ENCODE measurements at places on chromosomes 6 and 20.
A peak's percentile ranks its signal among the peaks of the same experiment; 100 is the strongest.

DNA sequence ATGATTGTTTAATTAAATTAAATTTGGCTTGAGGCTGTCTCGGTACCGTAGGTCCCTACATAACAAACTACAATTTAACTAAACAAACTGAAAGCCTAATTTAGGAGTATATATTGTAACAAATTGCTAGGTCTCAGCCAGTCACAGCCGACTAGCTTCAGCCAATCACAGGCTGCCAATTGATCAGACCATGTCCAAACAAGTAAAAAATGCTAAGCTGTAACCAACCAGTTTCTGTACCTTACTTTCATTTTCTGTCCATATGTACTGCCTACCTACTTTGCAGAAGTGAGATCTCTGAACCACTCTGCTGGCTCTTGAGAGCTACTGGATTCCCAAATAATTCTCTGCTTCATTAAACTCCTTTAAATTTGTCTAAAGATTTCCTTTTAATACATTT, 648.0 kb upstream of the GJE1 start:
- DNase-seq, result peak; percentile 6

GRCh38 chr6:113732384-113732966, 124.7 kb upstream of the MARCKS start:
- peak; percentile 16 for DNase-seq

DNA sequence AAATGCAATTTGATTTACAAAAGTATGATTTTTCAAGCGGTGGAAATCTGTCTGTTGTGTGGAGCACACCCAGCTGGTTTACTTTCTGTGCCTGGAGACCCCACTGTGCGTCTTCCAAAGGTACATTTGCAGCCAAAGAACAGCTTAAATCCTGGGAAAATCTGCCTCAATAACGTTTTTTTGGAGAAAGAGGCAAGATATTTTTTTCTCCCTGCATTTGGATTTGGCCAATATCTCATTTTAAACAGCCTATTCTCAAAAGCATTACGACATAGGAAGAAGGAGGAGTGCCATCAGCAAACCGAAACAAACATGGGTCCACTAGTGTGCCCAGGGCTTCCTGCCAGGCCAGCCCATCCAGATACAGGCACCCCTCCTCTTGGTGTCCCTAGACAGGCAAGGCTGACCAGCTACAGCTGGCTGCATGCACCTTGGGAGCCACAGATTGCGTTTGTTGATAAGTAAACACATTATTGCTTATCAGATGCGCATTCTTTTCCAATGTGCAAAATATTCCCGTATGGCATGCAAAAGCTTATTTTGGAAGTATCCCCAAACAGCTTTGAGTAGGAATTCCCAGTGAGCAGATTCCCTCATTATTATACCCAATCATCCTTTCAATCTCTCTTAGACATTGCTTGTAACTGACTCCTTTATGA, 184.5 kb upstream of the MARCKS start:
- peak; percentile 36 for DNase-seq

GRCh38 chr6:144305985-144306384, 20.9 kb downstream of the UTRN start:
- peak; percentile 68 for DNase-seq

DNA sequence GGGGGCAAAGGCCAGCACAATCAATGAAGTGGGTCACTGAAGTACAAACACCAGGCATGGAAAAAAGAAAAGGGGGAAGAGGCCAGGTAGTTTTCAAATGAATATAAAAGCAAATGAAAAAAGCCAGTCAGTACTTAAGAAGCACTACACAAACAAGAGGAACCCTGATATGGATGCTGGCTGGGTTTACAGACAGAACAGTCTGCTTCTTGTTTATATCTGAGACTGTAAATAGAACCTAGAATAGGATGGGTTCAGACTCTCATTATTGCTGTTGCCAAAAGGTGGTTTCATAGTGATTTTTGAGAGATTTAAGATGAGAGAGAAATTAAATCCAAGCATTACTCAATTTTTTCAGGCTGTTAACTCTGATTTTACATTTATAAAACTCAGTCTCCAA, 24.1 kb downstream of the USP45 start:
- DNase-seq, result no peak

DNA sequence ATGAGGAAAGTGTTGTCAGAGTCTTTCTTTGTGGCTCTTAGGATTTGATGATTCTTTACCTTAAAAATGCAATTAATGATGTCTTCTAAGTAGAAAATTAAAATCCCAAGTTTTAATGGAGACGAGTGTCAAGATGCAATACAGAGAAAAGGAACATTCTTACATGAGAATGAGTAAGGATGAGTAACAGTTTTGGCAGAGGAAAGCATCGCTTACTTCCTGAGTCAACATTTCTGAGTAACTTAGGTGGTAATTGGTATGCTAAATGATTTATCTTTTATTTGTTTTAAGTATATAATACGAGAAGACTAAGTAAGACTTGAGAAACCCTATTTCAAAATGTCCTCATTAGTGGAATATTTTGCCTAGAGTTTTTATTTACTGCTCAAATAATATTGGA, 101.3 kb downstream of the RTN4IP1 start:
- peak; percentile 97 for DNase-seq

DNA sequence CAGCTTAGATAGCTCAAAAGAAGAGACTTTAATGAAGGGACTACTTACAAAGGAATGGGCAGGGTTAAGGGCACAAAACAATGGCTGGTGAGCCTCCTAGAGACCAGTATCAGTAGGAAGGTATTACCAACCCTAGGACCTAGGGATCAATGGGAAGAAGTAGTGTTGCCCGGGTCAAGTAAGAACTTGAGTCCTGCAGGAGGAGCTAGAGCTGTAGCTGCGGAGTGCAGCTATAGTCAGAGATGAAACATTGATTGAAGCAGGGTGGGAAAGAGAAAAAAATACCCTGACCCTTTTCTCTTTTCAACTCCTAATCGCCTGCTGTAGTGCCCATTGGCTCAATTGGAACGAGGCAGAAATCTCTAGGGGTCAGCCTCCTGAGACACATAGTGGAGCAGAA, 144.0 kb downstream of the FLRT3 start:
- no peak for DNase-seq

DNA sequence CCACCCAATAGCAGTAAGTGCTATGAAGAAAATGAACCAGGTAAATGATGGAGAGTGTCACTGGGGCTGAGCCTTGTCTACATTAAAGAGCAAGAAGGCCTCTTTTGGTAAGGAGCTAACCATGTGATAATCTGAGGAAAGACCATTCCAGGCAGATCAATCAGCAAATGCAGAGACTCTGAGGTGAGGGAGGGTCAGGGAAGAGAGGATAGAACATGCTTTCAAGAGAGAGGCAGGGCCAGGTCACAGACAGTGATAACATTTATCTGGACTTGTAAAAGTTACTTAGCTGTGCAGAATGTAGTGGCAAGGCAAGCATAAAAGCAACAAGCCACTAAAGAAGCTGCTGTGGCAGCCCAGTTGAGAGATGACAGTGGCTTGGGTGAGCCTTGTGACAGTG, 197.3 kb downstream of the TASP1 start:
- no peak for DNase-seq

DNA sequence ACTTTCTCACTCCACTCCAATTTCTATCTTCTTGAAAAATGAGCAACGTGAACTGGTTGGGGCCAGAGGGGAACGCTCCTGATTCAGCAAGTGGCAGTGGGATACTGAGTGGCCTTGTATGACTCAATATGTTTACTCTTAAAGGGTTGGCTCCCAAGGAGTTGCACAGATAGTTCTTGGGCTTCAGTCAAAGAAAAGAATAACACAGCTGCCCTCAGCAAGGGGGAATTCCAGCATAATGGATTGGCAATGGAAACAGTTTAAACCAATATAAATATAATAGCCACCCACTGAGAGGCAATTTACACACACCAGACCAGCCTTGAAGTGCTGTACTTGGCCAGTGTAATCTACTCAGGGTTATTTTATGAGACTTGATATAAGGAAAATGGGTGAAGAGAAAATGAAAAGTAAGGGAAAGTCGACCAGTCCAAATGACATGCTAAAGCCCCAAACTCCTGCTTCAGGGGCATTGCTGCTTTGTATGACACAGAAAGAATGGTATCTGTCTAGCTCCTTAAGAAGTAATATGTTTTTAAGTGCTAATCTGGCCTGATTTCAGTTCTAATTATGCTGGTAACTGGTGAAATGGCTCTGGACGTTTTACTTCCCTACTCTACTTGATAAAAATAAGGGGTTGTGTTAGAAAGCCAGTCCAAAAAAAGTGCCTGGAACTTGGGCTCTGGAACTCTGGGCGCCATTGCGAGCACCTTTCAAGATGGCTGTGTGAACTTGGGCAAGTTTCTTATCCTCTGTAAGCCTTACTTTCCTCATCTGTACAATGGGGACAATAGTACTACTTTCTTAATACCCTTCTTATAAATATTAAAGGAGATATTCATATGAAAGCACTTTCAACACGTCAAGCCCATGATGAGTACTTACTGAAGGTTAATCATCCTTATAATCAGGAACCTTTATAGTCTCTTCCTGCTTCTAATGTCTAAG, 712.9 kb upstream of the MAP3K7 start:
- DNase-seq, result peak; percentile 4

DNA sequence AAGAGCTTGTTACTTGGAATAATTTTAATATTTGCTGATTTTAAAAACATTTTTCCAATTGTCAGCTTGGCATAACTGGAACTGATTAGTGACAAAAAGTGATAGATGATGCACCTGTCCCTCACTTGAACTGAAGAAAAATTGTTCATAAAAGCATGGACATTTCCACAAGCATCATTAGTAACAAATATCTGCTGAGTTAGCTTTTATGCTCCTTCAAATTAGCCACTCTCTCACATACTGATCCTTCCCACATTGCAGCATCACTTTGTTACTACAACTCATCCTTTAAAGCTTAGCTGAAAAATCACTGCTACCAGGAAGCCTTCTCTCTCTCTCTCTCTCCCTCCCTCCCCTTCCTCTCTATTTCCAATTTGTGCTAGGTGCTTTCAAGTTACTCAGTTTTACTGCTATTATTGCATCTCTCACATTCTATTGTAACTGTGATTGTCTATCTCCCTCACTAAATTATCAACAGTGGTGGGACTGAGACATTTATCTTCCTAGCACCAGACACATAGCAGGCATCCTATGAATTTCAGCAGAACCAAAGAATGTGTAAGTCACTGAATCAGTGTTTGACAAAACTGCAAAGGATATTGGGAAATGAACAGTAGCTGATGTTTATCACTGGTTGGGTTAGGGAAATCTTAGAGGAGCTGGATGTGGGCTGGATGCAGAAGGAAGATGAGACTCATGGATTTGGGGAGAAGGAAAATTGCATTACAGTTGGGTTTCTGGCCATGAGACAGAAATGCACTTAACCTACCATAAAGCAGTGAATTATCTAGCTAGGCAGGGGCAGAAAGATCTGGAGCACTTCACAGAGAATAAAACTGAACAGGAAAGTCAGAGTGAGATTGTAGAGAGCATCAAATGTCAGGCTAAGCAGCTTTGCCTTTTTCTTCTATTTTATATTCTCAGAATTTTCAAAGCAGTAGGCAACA, 128.4 kb upstream of the PLN start:
- no peak for DNase-seq

DNA sequence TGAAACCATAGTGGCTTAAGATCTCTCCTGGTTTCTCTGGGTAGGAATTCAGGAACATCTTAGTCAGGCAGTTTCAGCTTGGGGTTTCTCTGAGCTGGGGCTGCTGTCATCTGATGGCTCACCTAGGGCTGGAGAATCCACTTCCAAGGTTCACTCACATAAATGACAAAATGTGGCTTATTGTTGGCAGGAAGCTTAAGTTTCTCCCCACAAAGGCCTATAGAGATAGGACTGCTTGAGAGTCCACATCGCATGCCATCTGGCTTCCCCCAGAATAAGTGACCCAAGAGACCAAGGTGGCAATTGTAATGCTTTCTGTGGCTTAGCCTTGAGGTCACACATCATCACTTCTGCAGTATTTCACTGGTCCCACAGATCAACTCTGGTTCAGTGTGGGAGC, 131.4 kb downstream of the EDN1 start:
- DNase-seq, result no peak

DNA sequence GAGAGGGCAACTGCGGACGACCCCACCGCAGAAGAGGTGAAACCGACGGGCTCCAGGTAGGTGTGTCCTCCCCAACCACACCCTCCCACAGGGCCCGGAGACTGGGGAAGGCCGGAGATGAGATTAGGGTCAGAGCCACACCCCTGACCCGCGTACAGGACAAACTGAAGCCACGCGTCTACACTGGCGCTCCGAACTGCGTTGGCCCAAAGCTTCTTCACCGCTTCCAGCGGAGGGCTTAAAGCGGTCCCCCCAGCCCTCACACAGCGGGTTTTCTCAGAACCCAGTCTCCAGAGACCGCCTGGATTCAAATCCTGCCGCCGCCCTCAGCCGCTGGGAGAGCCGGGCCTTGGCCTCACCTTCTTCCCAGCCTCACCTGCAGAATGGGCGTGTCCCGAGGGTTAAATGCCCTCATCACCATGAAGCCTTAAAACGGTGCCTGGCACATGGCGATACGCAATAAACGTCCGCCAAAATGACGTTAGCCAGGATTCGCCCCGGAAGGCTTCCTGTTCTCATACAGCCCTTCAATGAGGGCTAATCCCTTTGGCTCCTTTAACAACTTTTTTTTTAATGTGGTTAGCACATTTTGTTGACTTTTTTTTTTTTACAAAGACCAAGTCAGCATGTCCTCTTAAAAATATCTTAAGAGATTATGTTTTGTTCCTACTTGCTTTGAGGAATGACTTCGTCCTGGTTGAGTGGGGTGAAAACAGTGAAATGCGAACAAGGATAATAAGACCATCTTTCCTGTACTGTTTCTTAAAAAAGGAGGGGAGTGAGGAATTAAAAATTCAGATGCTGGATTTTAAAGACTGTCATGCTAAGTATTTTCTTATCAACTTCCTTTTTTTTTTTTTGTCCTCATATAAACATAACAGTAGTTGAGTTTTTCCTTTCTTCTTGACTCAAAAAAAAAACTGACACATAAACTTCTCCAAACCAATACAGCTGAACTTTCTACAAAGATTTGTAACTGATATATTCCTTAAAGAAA, 15.1 kb upstream of the ZNF217 start:
- no peak for DNase-seq

DNA sequence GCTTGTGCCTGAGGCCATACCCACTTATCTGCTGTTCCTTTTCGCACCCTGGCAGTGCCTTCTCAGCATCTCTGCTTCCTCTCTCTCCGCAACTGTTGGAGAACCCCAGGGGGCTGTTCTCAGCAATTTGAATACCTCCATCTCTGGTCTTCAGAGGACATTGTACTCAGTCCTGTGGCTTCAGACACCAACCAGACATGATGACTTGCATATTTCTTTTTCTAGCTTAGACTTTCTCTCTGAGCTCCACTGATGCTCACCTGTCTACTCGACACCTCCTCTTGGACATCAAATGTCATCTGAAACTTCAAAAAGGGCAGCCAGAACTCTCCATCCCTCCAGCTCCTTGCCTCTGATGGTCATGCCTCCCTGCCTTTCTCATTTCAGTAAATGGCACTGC, 18.9 kb upstream of the KCNK16 start:
- DNase-seq, result no peak

DNA sequence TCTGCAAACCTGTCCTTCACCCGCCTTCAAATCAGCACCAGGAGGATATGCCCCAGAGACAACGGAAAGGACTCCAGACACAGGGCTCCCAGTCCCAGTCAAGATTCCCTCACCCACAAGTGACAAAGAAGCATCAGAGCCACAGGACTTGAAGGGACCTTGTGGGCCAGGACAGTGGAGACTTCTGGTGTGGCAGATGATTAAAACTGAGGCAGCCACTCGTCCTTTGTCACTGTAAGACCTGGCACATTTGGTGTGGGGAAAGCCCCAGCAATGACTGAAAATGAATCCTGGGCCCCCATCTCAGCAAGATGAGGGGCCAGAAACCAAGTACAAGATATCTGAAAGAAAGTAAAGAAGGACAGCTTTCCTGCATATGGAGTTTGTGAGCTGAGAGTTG, 15.6 kb upstream of the GMPR start:
- DNase-seq, result no peak

GRCh38 chr6:150299873-150300485, 68.8 kb upstream of the IYD start:
- no peak for DNase-seq

- DNase-seq, result no peak
Measured at GRCh38 chr20:50294164-50295088, 103.8 kb downstream of the CEBPB start.

All from fibroblast of skin of right quadriceps (primary cell).